ENCODE measurements at places on chromosomes 4 and X.
A peak's percentile ranks its signal among the peaks of the same experiment; 100 is the strongest.

- no peak for DNase-seq
Measured at GRCh38 chr4:14272206-14272605, 644.7 kb upstream of the BOD1L1 start.

DNA sequence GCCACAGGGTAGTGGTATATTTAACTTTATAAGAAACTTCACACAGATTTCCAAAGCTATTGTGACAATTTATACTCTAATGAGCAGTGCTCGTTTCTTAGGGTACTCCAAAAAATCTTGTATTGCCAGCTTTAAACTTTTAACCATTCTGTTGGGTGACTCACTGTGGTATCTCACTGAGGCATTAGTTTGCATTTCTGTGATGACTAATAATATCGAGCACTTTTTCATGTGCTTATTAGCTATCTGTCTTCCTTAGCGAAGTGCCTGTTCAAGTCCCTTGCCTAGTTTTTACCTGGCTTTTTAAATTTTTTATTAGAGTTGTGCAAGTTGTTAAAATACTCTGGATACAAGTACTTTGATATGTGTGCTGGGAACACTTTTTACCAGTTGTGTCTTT lies 5.5 kb downstream of the PNMA3 start:
- DNase-seq = no peak

DNA sequence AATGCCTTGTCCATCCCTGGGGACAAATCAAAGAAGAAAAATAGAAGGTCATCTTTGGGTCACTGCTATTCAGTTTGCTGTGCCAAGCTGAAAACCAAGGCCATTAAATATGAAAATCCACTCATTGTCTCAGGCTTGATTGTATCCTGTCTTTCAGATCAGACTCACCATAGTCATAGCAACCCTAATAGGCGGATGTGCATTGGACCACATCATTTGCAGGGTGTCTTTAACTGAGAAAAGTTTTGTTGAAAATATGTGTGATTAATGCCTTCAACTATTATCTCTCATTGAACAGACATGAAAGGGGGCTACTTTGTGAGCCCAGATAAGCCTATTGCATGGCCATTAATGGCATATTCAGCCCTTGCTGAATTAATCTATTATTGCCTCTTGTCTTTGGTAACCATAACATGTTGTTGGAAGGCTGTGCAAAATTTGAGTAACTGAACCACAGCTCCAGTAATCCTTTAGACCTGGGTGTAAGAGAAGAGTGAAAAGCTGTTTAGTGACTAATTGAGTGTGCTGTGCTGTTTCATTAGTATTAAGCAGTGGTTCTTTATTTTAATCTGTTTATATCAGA lies 453.6 kb upstream of the EPHA5 start:
- DNase-seq = no peak

- no peak for DNase-seq
Measured at GRCh38 chrX:120514236-120514635, 45.1 kb upstream of the LAMP2 start.

DNA sequence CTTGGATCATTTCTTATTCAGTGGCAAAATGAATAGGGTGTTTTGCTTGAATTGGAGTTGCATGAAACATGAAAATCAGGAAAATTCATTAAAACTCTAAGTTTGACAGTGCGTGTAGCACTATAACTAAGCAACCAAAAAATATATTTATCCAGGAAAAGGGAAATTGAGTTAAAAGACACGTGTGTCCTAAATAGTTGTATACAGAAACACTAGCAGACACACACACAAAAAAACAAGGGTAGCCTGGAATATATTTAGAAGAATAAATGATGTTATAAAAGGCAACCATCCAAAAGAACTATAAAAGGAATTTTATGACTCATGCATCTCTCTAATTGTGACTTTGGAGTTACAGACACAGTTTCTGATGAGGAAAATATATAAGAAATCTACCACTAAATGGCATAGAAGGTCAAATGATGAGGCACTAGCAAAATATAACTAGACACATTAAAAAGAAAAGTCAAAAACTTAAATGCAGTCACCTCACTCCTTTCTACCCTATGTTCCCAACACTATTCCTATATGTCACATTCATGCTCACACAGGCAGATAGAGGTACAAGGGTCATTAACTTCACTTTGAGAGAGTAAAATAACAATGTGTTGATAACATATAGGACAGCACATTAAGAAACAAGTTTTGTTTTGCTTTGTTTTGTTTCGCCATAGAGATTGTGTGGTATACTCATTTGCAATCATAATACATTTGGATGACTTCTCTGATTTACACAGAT lies 793.6 kb upstream of the INTU start:
- DNase-seq = no peak

GRCh38 chrX:11446336-11446735 lies 153.1 kb downstream of the AMELX start:
- no peak for DNase-seq

DNA sequence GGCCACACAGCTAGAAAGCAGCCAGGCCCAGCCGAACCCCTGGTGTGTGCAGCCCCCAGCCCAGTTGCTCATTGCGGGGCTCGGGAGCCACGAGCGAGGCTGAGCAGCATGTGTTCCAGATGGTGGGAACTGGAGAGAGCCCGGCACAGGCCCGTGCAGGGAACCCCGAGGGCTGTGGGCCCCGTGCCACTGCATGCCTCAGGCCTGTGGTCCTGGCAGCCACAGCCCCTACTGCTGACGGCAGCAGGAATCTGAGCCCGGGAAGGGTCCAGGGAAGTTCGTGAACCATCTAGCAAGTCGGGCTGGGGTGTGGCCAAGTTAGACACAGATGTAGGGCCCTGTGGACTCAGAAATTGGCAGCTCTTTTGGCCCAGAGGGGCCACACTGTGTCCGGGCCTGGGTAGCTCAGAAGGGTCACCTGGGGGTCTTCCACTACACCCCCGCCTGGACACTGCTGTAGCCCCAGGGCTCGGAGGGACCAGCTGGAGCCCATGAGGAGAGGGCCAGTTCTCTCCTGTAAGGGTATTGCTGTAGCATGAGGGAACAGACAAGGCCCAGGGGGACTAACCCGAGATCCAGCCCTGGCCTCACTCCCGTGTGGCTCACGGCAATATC lies 12.1 kb downstream of the HTRA3 start:
- no peak for DNase-seq

- no peak for DNase-seq
Measured at GRCh38 chrX:71301195-71301924, at the start of gene ITGB1BP2. Gene ITGB1BP2, plus strand, starts transcription at chrX:71301750. Its CDS starts 57 bp downstream, at chrX:71301807.

DNA sequence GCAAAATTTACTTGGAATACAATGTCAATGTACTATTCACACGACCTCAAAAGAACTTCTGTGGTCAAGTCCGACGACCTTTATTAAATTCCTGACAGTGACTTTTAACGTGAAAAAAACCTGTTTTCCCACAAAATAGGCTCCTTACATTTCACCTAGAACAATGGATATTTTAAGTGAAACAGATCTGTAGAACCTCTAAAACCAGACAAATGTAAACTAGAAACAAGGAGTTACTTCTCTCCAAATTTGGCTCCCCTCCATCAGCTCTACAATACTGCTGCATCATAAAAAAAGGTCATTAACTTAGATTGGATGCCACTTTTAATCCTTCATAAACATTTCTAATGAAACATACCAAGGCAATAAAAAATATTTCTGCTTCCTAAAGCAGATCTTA lies 1.2 kb downstream of the NEK1 start:
- DNase-seq = no peak

DNA sequence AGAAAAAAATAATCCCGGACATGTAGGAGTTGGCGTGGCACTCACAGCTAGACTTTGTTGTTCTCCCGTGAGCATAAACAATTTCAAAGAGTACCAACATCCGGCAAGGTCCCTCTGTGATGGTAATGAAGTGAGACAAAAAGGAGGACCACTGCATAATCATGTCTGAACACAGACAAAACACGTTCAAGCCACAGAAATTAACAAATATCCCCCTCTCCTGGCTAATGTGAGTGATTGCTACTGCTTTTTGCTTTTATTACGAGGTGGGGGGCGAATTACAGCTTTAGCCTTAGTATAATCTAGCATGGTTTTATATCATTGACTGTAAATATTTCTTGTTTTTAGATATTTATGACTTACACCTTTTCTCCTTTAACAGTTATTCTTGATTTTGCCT lies 118.5 kb downstream of the PLS3 start:
- DNase-seq = no peak

- DNase-seq = peak; percentile 12
Measured at GRCh38 chr4:153438916-153439756, 27.0 kb upstream of the TMEM131L start.

DNA sequence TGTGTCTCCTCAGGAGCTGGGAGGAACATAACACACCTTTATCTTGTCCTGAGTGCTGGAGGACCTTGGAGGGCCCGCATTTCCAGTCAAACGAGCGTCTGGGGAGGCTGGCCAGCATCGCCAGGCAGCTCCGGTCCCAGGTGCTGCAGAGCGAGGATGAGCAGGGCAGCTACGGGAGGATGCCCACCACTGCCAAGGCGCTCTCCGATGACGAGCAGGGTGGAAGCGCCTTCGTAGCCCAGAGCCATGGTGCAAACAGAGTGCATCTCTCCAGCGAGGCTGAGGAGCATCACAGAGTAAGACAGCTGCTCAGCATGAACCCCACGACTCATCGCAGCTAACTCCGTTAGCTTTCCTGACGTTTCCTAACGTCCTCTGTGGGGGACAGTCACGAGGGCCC lies 430 bp downstream of the TRIML1 start:
- DNase-seq = no peak

DNA sequence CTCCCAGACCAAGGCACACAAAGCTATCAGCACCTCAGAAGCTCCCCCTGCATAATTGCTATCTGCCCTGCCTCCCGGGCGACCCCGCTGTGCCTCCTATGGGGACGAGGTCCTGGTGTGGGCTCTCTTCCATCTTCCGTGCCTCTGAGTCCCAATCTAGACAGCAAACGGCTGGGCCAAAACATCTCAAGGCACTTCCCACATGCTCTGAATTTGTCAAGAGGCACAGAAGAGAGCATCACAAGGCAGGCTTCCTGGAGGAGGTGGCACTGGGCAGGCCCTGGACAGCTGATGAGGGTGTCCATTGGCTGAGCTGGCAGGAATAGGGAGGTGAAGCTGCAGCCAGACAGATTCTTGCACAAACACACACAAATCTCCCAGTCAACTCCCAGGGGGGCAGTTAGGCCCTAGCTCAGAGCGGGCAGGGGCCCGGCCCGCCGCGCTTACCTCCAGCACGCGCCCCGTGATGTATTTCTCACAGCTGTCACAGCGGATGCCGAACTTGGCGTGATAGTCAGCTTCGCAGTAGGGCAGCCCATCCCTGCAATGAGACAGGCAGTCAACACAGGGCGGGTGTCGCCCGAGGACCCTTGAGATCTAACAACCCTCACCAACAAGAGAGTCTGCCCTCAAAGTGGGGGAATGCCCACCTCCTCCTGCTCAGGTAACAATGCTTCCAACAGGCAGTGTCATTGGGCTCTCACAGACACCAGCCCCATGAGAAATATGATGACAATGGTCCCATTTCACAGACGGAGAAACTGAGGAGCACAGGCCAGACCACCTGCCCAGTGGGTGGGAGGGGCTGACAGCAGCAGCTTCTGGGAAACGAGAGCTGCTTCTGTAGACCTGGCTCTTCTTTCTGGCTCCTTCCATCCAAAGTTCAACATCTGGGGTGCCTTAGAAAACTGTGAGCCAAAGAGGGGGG lies 81.2 kb downstream of the ABLIM2 start:
- no peak for DNase-seq

- no peak for DNase-seq
Measured at GRCh38 chr4:106679063-106679462, 310.5 kb upstream of the GIMD1 start.

DNA sequence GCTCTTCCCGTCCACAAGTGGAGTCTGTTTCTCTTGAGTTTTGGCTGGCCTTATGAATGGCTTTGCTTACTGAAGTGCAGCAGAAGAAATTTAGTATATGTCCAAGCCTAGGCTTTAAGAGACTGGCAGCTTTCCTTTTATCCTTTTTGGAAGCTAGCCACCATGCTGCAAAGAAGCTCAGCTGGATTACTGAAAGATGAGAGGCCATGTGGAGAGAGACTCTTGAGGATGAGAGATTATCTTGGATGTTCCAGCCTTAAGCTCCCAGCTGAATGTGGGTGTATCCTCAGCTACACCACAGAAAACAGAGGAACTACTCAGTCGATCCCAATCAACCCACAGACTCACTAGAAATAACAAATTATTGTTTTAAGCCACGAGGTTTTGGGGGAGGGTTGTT lies 12.5 kb downstream of the CCNG2 start:
- no peak for DNase-seq

GRCh38 chr4:92733231-92733630 lies 429.5 kb downstream of the GRID2 start:
- DNase-seq = no peak

GRCh38 chr4:15513545-15513944 lies 43.9 kb downstream of the CC2D2A start:
- DNase-seq = no peak

- DNase-seq = no peak
Measured at GRCh38 chr4:107279733-107280132, 243.6 kb upstream of the DKK2 start.

DNA sequence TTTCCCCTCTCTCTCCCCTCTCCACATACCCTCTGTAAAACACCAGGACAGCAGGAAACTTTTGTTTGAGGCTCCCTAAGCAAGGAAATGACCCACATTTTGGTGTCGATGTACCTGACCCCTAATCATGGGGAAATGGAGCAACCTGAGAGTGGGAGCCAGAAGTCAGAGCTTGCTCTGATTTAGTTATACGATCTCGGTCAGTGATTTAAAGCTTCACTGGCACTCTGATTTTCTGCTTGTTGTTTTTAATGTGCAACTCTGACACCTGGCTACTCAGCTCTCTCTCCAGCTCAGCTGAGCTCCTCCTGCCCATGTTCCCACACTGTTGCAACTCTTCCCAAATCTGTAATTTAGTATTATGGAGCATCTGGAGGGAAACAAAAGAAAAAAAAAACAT lies 408.6 kb downstream of the ADAM29 start:
- no peak for DNase-seq

DNA sequence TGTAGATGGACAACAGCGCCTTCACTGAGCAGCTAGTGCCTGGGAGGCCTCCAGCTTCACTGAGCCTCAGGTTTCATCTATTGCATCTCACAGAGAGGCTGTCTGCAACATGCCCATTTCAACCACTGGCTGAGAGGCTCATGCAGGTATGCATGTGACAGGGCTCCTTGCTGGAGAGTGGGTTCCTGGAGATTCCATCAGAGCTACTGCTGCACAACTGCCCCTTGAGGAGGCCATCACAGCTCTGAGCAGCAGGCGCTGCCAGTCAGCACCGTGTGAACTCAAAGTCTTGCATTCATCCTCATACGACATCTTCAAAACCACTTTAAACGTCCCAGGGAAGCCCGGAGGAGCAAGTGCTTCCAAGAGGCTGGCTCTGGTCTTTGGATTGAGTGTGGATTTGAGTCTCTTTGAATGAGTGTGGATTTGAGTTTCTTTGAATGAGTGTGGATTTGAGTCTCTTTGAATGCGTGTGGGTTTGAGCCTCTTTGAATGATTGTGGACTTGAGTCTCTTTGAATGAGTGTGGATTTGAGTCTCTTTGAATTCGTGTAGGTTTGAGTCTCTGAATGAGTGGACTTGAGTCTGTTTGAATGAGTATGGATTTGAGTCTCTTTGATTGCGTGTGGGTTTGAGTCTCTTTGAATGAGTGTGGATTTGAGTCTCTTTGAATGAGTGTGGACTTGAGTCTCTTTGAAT lies 8.7 kb downstream of the P2RY8 start:
- DNase-seq = no peak
